ENCODE measurements at places on chromosomes 2 and 18.

- DNase-seq: no peak
Observed at GRCh38 chr2:195500879-195501278, 156.1 kb upstream of the SLC39A10 start.

DNA sequence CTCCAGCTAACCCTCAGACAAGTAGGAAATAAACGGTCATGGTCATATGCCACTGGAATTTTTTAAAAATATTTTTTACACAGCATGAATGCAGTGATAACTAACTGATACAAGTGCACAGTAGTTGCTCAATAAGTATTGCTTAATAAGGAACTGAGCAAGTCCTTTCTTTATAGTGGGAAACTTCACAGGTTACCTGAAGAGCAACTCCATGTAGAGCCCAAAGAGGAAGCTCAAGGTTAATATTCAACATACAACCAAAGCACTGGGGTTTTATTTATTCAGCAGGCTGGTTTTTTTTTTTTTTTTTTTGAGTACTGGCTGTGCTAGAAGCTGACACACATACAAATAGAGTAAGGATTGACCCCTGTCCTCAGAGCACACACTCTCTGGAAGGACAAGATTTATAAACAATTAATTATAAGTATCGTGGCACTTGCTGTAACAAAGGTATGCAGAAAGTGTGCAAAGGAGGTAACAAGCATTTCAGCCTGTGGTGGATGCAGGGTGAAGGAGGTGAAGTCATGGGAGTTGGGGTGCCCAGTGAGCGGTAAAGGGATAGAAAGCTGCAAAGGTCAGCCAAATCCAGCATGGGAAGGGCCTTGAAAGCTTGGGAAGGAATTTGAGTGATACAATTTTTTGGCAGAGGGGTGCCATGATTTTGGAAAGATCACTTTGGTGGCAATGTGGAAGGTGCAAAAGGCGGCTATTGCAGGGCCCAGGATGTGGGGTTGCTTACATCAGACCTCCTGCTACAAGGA is 52.7 kb downstream of the ATOH8 start:
- no peak for DNase-seq

- no peak for DNase-seq
Observed at GRCh38 chr18:10687161-10687925, 161.5 kb downstream of the NAPG start.

DNA sequence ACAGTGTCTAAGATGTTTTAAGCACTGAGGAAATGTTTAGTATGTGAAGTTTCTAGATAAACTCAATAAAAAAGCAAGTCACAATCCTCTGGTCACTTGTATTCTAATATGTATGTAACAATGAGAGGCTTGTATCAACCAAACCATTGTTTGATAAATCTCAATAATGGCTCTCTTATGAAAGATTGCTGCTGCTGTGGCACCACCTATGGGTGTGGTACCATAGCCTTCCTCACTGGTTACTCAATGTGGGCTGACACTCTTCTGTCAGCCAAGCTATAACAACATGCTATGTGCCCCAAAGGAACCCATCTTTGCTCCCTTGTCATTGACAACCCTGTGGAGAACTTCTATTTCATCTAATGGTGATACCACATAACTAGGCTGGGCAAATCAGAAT is 12.6 kb upstream of the RAB1A start:
- DNase-seq: no peak

DNA sequence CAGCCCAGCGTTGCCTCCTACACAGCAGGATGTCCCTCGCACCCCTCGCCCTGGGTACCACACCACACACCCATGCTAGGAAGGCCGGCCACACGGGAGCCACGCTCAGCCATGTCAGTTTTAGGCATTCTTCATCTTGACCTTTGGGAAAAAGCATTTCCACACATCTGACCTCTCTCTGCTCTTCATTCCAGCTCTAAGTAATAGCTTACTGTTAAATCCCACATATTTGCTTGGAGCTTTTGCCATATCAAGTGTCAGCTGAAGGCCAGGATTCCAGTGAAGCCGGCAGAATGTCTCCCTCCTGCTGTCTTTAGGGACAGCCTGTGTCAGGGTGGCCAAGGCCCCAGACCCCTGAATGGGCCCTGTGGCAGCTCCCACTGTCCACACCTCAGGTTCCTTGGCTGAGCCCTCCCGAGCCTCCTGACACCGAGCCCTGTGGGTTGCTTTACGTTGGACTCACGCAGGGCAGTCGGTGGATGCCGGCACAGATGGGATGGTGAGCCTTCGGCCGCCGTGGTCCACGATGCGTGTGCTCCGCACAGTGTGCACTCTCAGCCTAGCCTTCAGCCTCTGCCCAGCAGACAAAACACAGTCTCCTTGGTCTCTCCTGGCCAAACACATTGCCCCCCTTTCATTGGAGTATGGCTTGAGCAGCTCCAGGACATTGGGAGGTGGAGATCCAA is 202.0 kb downstream of the SEPTIN10 start:
- DNase-seq: no peak

GRCh38 chr2:27729198-27729597 is 42.3 kb upstream of the MRPL33 start:
- no peak for DNase-seq

DNA sequence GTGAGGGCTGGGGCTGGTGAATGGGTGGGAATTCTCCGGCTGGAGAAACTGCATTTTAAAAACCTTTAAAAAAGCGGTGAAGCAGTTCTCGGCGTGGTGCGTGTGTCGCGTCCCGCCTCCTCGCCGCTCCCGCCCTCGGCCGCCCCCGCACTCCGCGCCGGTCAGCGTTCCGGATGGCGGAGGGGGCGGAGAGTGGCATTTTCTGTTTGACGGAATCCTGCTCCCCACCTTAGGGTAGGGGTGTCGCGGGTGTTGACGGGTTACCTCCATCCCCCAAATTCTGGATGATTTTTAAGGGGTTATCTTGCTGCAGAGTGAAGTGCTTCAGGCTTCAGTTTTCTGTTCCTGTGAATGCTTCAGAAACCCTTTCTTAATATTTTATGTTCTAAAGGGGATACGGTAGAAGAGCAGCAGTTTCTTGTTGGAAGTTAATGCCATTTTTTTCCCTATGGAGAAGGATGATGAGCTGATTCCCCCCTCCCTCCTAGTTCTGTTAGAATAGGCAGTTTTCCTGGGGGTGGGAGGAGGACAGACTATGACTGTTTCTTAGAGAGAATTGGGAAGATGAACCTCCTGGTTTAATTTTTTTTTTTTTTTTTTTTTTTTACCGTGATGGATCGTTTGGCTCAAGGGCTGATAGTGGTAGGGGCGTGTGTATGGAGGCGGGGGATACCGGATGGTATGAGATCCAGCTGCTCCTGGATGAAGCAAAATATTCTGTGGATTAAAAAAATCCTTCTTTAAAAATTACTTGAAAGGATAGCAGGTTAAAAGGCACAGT is 756 bp downstream of the ABI2 start:
- DNase-seq: peak; percentile 17

DNA sequence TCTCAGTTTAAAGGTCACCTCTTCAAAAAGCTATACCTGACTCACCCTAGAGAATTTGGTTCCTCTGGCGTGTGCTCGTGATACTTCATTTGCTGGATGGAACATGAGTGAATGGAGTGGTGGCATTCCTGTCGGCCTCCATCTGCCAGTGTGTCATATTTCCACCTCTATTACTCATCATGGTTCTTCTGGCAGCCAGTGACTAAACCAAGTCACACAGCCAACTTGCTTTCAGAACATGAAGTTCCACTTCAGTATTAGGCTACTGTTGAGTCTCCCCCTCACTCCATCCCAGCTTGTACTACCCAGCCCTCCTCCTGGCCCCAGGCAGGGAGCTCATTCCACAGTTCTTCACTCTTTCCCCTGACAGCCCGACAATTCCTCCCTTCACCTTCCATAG is 169.8 kb downstream of the MREG start:
- DNase-seq: no peak

DNA sequence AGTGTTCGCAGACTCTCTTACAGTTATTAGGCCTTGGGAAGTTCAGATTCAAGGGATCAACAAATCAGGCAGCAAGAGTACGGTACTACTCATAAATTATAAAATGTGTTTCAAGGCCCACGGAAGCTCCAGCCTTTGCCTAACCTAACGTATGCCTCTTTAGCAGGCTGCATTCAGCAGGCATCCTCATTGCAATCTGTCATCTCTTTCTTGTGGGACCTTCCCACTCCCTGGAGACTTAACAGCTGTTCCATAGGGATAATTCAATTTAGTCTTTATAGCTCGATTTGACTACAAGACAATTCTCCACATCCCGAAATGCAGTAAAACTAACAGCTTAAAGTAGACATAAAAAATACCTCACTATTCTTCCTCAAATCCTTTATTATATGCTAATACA is 453.7 kb downstream of the CNTNAP5 start:
- no peak for DNase-seq

DNA sequence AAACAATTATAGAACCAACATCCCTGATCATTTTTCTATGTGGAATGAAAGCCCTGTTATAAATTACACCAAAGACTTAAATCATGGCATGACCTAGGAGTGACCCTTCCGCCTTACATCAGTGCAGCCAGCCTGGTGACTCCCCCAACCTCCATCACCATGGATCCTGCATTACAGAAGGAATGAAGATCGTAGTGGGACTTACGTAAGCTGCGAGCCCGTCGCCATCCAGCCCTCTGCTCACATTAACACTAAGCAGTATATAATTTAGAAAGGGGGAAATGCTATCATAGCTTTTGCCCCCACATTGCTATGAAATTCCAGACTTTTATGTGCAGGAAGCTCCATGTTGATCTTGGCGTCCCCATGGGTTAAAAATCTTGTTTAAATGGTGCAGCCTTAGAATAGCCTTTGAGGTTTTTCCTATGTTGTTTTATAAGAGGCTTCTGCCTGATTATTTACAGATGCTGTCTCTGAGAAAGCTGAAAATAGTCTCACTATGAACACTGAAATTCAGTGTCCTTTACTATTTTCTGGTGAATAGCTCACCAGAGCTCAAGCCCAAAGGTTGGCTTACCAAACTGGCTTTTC is 76.3 kb downstream of the COLEC12 start:
- DNase-seq: no peak

GRCh38 chr18:39421276-39421675 is 1855.7 kb upstream of the CELF4 start:
- DNase-seq: no peak

DNA sequence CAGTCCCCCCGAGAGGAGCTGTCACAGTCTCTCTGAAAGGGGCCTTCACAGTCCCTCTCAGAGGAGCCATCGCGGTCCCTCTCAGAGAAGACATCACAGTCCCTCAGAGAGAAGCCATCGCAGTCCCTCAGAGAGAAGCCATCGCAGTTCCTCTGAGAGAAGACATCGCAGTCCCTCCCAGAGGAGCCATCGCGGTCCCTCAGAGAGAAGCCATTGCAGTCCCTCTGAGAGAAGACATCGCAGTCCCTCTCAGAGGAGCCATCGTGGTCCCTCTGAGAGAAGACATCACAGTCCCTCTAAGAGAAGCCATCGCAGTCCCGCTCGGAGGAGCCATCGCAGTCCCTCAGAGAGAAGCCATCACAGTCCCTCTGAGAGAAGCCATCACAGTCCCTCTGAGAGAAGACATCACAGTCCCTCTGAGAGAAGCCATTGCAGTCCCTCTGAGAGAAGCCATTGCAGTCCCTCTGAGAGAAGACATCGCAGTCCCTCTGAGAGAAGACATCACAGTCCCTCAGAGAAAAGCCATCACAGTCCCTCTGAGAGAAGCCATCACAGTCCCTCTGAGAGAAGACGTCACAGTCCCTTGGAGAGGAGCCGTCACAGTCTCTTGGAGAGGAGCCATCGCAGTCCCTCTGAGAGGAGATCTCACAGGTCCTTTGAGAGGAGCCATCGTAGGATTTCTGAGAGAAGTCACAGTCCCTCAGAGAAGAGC is 1.3 kb upstream of the ZNF512 start:
- no peak for DNase-seq

DNA sequence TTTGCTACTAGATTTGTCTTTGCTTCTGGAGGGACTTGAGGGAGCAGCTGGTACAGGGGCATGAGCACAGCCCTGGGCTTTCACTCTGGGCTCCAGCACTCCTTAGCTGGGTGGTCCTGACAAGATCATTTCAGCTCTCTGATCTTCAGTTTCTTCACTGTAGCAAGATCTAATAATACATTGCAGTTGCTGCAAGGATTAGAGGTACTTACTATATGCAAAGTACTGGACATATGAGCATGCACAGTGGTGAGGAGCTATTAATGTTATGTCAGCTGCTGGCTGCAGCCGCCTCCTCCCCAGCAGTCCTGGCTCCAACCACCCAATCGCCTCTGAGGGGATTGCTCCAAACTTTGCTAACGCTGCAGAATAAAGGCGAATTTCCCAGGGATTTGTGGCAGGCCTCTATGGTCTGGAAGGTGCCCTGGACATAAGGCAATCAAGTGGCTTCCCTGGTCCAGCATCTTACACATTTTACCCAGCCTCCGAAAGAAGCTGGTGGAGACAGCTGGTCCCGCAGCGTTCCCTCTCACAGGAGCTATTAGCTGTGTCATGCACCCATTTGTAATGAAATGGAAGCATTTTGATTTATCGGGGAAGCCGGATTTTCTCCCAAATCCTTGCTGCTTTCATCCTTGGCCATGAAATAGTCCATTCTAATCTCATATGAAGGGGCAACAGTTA is 96.7 kb downstream of the RHOB start:
- no peak for DNase-seq

DNA sequence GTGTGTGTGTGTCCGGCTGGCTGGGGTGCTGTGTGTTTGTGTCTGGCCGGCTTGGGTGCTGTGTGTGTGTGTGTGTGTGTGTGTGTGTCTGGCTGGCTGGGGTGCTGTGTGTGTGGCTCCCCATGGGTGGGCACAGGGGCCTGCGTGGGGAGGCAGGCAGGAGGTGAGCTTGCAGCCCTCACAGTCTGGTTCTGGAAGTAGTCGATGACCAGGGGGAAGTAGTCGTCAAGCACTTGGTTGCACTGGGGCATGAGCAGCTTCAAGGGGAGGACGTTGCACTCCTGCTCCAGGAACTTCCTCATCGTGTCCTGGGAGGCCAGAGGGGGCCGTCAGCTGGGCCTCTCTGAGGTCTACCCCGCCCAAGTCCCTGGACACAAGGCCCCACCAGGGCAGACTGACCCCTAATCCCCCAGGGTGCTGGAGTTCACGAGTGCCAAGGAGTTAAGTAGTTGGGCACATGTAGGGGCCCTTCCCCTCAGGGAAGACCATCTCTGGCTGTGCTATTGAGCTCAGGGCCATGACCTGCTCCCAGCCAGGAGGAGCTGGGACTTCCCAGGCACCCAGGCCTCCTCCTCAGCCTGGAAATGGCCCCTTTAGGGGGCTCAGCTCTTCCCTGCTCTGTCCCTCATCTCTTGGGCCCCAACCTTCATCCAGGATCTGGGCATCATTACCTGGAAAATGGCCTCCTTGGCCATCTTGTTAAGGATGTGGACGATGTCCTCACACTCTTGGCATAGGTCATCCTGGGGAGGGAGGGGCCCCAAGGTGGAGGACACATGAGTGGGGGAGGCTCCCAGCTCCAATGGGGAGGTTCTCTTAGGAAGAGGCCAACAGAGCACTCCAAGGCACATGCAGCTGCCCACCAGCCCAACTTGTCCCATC is 1.3 kb downstream of the SFTPB start:
- DNase-seq: no peak

GRCh38 chr18:37778417-37779165 is 213.0 kb upstream of the CELF4 start:
- DNase-seq: no peak
